ENCODE measurements at places on chromosomes 1 and 21.

- no peak for DNase-seq
Observed at GRCh38 chr1:36081926-36082485, 1.9 kb upstream of the TEKT2 start.

GRCh38 chr1:94729267-94729666, 90.9 kb upstream of the SLC44A3 start:
- no peak for DNase-seq

GRCh38 chr1:54328066-54328636, 78.0 kb downstream of the SSBP3 start:
- no peak for DNase-seq

- DNase-seq = no peak
Observed at GRCh38 chr1:204418174-204419063, 6.8 kb upstream of the PPP1R15B start.

- no peak for DNase-seq
Observed at GRCh38 chr1:93811326-93812065, 67.5 kb downstream of the DNTTIP2 start.

- no peak for DNase-seq
Observed at GRCh38 chr1:156012051-156012817, 8.5 kb downstream of the SSR2 start.

Data from bone marrow (tissue), 2 donors.